Naive thymus-derived CD8-positive, alpha-beta T cell (primary cell): ENCODE measurements at places on chromosomes 5 and 9.
A peak's percentile ranks its signal among the peaks of the same experiment; 100 is the strongest.

DNA sequence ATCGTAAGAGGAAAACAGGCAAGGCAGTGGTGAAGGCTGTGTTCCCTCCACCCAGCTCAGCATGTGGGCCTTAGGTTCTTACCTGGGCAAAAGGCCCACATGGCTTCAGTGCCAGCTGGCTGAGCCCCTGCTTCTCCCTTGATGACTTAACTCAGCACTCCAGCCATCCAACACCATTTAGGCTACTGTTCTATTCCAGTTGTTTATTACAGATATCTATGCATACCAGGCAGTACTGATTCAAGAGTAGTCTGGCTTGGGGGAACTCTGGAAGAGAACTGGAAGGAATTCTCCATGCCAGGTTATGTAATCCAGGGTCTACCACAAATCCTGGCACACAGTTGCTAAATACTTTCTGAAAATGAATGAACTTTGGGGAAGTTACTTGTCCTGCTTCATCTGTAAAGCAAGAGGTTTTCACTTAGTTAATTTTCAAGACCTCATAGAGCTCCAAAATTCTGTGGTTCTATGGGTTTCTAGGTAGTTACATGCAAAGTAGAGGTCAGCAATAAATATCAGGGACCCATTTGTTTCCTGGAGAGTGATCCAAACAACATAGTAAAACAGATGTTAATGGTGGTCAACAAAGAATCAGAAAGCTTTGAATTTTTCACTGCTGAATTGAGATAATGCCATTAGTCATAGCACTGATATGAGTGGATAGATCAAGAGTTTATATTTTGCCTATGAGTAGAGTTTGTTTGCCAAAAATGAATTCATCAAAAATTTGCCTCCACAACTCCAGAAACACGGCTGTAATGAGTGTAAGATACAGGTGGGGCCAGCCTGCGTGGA, 88.2 kb upstream of the OSMR start:
- DNase-seq: no peak

- DNase-seq: no peak
Observed at GRCh38 chr5:135487037-135487395, 34.9 kb upstream of the TIFAB start.

DNA sequence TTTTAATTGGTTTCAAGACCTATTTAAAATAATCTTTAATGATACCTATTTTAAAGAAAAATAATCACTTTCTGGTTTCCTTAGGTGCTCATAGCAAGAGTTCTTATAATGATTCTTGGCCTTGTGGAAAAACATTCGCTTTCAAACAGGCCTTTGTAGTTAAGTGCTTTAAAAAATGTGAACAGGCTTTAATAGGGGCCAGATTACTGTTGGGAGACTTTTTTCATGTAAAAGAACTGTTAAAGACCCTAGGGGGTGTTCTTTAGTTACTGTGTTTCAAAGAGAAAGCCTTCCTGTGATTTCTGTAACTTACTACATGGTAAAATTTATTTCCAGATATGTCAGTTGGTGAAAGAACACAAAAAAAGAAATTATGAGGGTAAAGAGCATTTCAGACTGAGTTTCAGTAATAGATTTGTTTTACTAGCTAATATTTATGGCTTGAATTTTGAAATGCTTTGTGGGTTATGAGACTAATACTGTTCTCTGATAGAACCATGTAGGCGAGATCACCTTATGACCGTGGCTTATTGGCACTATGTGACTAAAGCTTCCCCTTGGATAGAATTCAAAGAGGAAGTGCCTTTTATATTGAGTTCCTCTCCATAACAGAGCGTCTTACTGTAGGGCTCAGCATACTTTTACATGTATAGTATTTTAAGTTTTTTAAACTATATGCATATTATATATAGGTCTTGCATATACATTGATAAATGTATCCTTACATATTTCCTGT, 70.7 kb downstream of the CSNK1G3 start:
- DNase-seq: no peak

- no peak for DNase-seq
Observed at GRCh38 chr9:126421567-126422428, 95.2 kb downstream of the MVB12B start.

DNA sequence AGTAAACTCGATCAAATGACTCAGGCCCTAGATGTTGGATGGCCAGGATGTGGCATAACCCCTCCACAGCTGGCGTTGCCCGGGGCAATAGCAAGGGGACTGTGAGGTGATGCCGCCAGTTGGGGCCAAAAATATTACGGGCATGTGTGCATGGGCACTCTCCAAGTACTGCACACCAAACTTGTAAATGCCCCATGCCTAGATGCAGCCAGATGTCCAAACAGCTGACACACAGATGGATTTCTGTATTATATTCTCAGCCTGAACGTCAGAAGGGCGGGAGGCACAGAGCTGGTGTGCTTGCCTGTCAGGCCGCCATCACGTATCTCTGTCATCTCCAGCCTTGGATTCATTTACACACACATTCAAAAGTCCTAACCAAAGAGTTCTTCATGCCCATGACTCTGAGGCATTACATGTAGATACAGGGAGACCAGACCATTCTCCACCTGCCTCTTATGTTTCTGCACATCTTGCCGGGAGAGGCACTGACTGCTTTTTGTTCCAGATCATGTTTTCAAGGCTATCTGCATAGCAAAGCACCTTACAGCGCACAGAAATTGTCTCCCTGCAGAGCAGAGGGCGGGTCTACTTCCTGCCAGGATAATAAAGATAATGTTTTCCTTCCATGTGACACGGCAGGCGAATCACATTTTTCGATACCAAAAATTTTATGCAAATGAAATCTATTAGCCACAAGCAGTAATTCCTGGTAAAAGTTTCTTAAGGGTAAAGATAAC, 200.9 kb upstream of the ADAMTS16 start:
- no peak for DNase-seq

DNA sequence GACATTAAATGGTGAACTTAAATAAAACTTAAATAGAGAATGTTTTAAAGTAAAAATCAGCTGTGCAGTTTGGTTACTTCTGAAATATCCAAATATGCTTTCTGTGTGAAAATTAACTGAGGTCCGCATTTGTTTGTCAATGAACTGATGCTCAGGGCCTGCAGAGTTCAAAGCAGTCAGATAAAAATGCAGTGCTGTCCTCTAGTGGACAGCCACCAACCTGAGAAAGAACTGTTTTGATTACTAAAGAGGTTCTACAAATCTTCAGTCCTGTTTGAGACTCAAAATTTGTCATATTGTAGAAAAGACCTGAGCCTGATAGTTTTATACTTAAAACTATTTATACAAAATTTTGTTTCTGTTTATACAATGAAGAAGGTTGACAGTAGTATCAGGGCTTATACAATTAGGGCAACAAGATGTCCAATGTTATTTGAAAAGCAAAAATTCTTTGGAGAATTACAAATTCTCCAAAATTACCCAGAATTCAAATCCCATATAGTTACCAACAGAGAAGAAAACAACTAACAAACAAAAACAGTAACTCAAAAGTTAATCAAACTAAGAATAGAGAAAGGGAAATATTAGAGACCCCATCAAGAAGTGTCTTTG, 232.3 kb upstream of the TBCA start:
- DNase-seq: no peak

GRCh38 chr5:16245956-16246355, 66.4 kb upstream of the MARCHF11 start:
- no peak for DNase-seq

- no peak for DNase-seq
Observed at GRCh38 chr5:120228262-120229031, 235.7 kb upstream of the PRR16 start.

DNA sequence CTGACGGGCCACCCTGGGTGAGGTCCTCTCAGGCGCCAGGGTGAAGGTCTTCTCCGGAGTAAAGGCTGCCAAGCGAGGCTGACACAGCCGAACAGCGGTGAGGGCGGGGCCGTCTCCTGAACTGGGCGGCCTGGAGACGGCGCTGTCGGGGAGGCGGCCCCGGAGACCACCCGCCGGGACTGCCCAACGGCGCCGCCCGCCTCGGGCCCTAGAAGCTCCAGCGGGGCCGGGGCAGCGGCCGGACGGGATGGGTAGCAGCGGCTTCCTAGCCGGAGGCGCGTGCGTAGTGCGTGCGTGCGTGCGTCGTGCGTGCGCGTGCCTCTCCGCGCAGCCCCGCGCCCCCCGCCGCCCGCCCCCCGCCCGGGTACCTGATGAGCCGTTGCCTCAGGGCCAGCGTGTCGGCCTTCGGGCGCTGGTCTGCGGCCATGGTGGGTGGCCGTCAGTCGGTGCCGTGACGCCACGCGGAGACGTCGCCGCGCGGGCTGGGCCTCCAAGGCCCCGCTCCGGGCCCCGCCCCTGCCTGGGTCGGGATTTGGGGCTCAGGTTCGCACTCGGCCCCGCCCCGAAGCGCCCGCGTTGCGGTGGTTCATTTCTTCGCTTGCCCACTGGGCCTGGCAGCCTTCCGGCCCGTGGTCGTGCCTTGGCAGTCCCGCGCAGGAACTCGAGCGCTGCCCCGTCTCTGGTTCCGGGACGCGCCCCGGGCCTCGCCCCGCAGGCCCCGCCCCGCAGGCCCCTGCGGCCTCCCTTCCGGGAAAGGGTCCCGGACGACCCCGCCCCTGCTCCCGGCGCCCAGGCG, at the start of gene PHYKPL:
TSS of gene PHYKPL (minus strand) at position 679 of the 796 bp plus-strand sequence. CDS start at position 427, 252 bp downstream.
- peak; percentile 38 for DNase-seq

DNA sequence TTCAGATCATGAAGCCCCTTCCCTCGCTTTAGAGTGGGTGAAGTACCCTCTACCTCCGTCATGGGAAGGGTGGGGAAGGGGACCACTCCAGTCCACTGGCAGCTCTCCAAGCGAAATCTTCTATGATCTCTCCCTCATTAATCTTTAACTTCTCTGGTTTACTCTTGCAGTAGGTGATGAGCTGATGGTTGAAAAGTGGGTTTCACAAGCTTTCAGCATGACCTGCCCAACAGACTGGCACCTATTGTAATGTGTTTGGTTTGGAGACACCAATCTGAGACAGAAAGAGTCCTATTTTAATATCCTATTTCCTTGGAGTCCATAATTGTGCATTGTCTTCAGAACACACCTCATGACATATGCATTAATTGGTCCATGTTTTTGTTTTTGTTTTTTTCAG, 70.8 kb upstream of the TGFBR1 start:
- no peak for DNase-seq

GRCh38 chr5:127870914-127871313, 167.7 kb downstream of the CCDC192 start:
- no peak for DNase-seq

- DNase-seq: no peak
Observed at GRCh38 chr5:36646507-36647023, 40.2 kb downstream of the SLC1A3 start.

GRCh38 chr9:2693056-2693455, 24.3 kb upstream of the KCNV2 start:
- no peak for DNase-seq

DNA sequence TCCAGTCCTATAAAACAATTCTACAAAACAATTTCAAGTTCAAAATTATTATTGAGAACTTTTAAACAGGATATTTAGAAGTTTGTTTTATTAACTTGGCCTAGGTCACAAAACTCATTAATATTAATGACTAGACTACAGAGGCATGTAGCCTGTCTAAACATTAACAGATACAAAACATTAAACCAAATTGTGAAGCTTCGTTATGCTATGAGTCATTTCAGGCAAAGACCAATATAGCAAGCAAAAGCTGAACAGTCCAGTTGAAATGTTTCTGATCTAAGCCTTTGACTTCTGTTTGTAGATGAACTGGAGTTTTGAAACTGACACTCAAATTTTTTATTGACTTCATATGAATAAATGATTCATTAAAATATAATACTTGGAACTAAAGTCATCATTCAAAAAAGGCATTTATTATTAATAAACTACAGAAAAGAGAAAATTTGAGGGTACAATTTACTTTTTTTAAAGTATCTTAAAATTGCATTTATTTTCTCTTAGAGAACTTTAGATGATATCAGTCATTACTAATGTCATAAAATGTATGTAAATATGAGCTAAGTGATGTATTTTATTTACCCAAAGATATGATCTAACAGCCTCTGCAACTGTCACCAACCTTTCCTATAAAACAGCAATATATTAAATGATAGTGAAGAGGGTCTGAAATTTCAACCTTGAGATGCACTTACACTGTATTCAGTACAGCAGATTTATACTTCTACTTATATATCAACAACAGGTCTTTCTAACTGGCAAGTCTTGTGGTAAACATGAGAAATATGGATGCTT, 188.8 kb downstream of the COMMD10 start:
- no peak for DNase-seq
